ENCODE measurements at places on chromosomes 11 and 22.
A peak's percentile ranks its signal among the peaks of the same experiment; 100 is the strongest.

- DNase-seq: peak; percentile 40
Measured at GRCh38 chr11:62560566-62561103, 13.1 kb downstream of the EEF1G start.

DNA sequence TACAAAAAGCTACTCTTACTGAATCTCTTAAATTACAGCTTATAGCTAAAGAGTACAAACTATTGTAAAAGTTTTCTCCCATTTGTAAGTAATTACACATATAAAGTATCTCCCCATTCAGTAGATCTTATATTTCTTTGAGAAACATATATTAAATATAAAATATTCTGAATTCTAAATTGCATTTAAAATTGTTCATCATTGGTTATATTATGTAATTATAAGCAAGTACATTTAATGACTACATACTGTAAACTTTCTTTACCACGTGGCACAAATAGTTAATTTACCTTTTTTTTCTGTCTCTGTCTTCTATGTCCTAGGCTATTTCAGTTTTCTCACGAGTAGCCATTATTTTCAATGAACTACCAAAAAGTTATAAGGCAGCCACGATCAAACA, 101.2 kb upstream of the SERPIND1 start:
- no peak for DNase-seq

DNA sequence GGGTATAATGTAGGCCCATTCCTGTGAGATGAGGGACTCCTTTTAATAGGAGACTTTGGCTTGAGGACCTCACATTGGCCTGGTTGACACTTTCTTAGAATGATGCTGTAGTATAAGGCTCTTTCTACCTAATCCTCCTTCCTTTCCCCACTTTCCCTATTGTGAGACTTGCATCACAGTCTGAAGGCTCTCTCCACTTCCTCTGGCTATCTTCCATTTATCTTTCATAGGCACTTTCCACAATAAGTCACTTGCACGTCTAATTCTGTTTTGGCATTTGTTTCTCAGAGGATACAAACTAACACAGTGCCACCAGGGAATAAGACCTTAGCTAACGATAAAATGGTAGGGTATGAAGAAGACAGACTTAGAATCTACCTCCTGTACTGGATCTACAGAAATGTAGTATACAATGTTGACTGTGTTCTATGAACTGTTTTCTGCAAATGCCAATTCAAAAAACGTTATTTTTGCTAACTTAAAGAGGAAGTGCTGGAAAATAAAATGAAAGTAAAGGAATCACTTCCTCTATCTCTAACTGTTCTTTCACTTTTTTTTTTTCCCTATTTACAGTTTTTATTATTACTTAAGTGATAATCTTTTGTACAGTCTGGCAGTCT, 17.9 kb upstream of the PDE3B start:
- DNase-seq: no peak

- no peak for DNase-seq
Measured at GRCh38 chr22:29734406-29734805, 14.6 kb downstream of the CABP7 start.

DNA sequence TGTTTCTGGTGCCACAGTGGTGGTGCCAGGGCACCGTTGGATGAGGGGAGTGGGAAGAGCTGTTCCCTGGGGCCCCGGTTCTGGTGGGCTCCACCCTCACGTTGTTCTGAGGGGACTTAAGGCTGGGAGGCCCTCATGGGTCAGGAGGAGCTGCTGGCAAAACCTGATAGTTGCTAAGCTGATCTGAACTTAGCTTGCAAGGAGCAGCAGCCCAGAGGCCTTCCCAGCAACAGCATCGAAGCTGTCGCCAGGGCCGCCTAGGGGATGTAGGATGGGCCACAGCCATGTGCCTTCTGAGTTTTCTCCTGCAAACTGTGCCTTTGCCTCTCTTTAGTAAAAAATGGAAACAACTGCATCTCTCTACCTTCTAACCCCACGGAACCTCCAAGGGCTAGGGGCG, 240.2 kb downstream of the TBC1D22A start:
- DNase-seq: no peak

GRCh38 chr22:19723983-19724827, 866 bp downstream of the GP1BB start:
- no peak for DNase-seq

DNA sequence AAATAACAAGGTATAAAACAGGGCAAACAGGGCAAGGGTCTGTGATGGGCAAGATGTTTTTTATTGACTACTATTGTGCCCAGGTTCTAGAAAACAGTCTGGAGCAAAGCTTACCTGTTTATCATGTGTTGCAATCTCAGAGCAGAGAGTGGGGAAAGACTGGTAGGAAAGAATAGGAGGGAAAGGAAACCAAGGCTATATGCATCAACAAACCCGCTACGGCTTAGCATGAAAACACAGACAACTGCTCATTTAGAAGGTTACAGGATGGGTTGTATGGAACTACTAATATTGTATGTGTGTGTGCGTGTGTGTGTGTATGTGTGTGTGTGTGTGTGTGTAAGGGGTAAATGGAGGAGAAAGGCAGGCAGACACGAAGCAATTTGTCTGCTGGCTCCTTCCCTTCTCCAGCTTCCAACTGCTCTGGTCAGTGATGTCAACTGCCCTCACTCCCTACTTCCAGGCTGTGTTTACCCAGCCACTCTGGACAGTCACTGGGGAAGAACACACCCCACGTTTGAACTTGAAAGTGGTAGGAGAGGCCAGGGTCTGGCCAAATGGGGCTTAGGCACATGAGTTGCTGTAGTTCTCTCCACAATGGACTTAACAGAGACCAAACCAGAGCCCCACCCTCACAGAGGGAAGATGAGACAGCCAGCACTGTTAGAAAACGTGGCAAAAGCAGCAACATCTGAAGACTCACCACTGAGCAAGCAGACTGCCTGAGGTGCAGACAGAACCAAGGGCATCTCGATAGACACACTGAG, 47.0 kb downstream of the GAB2 start:
- peak; percentile 57 for DNase-seq

DNA sequence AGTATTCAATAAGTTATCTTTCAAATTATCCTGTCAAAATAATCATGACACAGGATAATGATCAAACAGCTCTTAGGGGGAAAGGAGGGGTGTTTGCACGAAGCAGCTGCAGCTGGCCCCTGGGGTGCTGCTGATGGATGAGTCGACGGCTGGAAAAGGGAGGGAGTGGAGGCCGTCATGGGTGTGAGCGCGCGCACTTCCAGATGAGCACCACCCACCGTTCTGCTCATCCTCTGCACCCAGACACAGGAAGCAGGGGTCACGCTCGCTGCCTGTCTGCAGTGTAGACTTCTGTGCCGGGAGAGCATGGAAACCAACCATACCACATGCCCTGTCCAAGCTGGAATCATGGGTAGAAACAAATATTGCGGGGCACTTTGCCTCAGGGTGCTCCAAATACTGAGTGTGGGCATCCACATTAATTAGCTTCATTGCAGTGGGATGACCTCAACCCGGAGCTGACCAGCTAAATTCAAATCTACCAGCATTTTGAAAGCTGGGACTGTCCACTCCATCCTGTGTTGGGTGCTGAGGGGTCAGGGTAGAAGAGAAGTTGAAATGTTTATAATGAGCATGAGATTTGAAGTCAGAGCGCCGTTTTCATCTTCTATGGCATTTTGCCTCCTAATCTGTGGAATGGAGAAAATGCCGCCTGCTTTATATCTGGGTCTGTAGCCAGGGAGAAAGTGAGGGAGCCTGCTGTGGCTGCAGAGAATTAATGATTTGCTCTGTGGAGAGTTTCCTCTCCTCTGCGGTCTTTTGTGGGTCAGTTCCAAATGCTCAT, 802.4 kb downstream of the TBC1D22A start:
- DNase-seq: no peak

GRCh38 chr22:30855266-30855665, 113.3 kb downstream of the MORC2 start:
- no peak for DNase-seq

DNA sequence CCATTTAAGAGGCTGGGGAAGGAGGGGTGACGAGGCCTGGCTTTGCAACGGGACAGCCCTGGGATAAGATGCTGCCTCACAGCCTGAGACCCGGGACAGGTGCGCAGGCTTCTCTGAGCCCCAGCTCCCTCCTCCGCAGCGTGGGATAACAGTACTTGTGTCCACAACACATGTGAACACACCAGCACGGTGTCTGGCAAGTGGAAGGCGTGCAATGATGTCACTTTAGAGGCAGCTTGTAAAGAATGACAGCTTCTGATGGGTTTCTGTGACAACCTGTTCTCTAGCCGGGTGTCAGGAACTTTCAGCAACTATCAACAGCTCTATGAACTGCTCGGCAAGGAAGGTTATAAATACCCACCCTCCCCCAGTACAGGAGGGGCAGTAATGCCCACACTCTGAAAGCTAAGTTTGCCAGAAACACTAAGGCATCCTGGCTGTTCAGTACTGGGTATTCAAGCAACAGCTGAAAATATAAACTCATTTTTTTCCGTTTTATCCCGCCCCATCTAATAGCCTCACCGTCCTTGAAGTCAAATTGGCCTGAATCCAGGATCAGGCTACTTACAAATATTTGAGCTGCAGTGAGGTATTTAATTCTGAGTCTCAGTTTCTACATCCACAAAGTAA, 59.7 kb downstream of the MYH9 start:
- DNase-seq: no peak

DNA sequence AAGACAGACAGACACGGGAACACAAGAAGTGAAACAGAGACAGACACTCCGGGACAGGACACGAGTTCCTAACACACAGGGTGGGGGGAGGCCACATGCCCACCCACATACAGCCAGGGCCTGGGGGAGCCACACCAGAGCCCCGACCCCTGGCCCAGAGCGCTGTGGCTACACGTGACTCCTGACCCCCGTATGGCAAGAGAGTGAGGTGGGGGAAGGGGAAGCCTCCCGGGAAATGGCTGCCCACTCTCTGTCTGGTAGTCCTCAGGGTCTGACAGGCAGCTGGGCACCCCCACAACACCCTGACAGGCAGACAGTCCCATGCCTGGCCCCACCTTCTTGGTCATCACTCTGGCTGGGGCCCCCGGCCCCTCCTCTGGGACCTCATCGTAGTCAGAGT, 38.6 kb upstream of the PDE2A start:
- DNase-seq: no peak

GRCh38 chr22:46421267-46421666, 85.8 kb downstream of the TRMU start:
- no peak for DNase-seq

DNA sequence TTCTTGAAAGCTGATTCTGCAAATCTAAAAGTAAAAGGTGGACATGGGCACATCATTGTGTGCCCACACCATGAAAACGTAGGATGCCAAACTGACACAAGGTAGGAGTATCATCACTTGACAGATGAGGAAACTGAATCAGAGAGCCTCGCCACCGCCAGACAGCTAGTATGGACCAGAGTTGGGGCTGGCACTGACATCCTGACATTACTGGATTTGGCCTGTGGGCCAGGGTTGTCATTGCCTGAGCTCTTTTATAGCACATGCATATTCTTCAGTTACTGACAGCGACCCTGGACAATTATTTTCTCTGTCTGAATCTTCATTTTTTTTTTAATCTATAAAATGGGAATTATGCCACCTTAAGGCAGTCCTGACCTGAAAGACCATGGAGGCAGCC, 16.5 kb downstream of the USP35 start:
- no peak for DNase-seq

GRCh38 chr22:35537232-35537631, 3.4 kb upstream of the RASD2 start:
- no peak for DNase-seq

- no peak for DNase-seq
Measured at GRCh38 chr22:39712751-39713525, 142.4 kb downstream of the CACNA1I start.

GRCh38 chr11:116233561-116233960, 539.2 kb downstream of the BUD13 start:
- no peak for DNase-seq
